ENCODE measurements at places on chromosomes 1 and 21.

DNA sequence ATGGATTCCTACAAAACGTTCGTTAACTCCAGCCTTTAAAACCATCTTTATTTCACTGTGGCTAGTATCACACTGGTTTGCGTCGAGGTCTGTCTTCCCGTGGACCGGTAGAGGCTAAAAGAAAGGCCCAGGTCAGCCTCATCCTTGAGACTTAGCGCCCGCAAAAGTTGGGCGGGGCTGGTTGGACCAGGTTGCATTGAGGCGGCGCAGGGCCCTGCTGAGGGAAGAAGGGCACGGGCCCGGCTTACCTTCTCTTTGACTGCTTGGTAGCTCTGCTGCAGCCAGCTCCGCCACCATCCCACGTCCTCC lies 455 bp downstream of the BSDC1 start:
- DNase-seq, result peak; percentile 50

DNA sequence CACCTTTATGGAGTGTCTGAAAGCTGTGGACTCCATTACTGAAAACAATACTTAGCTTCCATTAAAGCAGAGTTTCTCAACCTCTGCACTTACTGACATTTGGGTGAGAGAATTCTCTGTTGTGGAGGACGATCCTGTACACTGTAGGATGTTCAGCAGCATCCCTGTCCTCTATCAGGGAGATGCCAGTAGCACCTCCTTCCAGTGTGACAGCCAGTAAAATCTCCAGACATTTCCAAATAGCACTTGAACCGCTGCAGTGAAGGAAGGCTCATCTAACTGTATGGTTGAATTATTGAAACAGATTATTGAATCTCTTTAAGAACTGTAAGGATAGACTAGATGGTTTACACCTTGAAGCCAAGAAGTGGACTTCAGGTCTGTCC lies 3.1 kb downstream of the PRDM2 start:
- no peak for DNase-seq

DNA sequence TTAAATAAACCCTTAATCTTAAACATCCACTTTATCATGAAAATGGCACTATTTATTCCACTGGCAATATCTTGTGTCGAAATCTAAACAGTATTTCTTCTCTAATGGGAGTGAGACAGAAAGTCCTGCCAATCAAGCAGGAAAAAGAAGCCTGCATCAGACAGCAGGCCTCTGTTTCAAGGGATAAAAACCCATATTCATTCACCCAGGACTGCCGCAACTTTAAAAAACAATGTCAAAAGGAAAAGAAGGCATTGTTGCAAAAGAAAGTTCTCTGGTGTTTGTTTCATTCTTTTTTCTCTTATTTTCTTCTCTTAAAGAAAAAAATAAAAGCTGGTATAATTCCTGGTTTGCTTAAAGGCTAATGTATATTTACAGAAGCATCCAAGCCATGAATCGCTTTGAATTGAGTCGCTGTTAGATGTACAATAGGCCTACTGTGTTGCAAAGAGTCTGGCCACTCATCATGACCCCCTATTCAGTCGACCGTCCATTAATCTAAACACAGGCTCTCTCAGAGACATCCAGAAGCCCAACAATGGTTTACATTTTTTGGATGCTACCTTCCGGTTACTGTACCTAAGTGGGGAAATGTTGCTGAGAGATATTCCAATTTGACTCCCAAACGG lies 48.7 kb upstream of the ZC3H11B start:
- no peak for DNase-seq

GRCh38 chr1:207654320-207654719 lies 9.4 kb downstream of the CR1L start:
- DNase-seq, result no peak

DNA sequence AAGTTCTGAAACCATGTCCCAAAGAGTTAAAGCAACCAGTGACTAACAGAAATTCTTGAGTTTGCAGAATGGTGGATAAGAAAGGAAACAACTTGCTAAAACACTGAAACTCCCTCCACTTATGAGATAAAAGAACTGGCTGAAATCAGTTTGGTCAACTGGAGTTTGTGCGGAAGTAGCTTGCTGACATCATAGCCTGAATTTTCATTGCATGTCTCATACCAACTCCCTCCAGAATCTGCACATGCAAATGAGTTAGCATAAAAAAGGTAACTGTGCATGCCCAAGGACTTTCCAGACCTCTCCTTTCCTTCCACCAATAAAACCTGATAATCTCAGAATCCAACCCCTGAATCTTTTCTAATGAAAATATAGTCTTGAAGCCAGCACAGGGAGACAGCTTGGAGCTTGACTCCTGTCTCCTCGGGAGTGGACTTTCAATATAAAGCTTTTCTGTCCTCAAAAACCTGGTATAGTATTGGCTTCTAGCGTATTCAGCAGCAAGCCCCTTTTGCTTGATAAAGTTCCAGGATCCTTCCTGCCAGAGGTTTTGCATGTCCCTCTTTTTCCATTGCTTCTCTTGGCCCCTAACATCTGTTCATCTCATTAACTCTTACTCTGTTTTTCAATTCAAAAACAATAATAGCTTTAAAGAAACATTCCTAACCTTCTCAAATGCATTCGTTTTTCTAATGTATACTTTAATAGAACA lies 785.8 kb upstream of the ADGRL4 start:
- DNase-seq, result no peak

GRCh38 chr21:40706806-40707655 lies 139.9 kb downstream of the DSCAM start:
- no peak for DNase-seq

- DNase-seq, result no peak
These were observed 29.7 kb downstream of the UBE2T start for GRCh38 chr1:202311875-202312635.

- DNase-seq, result peak; percentile 10
These were observed 591 bp upstream of the KDM1A start for GRCh38 chr1:23018661-23019093.

- DNase-seq, result peak; percentile 14
These were observed 3.0 kb upstream of the PADI3 start for GRCh38 chr1:17245816-17246325.

DNA sequence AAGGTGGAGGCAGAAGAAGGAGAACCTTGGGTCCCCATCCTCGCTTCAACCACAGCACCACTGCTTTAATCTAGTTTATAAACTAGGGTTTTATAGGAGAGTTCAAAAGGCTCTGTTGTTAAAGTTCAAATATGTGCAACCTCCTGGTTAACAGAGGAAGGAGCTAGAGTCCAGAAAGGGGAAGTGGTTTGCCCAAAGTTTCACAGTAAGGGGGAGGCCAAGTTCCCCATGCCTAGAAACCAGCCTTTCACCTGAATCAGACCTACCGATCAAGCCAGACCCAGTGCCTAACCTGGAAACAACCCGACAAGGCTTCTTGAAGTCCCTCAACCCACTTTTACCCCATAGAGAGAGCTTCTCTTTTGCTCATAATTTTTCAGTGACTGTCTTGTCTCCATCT lies 106.5 kb downstream of the PLPP3 start:
- DNase-seq, result no peak

- DNase-seq, result peak; percentile 23
These were observed 66.3 kb downstream of the CD58 start for GRCh38 chr1:116504308-116505156.

- DNase-seq, result no peak
These were observed 432 bp downstream of the EPHB2 start for GRCh38 chr1:22711071-22711470.

Data from prostate gland (tissue), 2 donors.